GM13976 (cell line): ENCODE measurements at places on chromosomes 16 and 17.

- DNase-seq: peak; percentile 2
Measured at GRCh38 chr16:81933361-81933760, 77.9 kb downstream of the SDR42E1 start.

DNA sequence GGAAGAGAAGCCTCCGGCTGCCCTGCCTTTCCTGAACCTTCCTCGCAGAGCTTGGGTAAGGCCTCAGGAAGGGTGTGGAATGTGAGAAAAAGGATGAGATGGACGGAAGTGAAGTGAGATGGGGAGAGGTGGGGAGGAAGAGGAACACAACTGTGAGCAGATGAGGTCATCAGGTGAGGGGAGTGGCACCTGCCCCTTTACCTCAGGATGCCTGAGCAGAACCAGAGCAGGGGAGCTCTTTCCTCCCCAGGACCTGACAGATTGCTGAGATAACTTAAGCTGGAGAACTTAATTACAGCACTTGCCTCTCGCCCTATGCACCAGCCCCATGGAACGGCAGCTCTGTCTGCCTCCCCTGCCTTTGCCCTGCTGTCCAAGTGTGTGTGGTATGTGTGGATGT lies 29.8 kb downstream of the TMEM132E start:
- no peak for DNase-seq

DNA sequence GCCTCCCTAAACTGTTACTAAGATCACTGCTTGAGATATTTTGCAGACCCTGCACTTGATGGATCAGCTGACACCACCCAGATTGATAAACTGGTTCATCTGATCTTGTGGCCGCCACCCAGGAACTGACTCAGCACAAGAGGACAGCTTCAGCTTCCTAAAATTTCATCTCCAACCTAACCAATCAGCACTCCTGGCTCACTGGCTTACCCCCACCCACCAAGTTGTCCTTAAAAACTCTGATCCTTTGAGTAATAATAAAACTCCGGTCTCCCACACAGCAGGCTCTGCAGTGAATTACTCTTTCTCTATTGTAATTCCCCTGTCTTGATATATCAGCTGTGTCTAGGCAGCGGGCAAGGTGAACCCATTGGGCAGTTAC lies 174.8 kb downstream of the UTP18 start:
- DNase-seq: no peak

GRCh38 chr16:57892447-57893096 lies 78.4 kb downstream of the CNGB1 start:
- no peak for DNase-seq

DNA sequence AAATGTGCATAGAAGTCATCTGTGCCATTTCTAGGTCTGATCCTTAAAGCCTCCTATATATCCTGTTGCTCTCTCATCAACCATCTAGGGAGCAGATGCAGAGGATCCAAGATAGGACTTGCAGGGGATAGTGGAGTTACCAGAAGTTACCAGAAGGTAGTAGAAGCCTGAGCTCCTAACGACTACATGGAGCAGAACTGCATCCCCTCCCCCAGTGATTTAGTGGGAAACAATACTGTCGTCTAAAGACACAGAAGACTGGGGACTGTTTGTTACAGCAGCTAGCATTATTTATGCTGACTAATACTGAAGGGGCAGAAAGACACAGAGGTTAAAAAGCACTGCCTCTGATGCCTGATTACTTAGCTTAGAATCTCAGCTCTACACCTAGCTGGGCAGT lies 15.8 kb downstream of the GP2 start:
- no peak for DNase-seq

- peak; percentile 19 for DNase-seq
Measured at GRCh38 chr17:44310609-44311376, 2.4 kb downstream of the RUNDC3A start.

DNA sequence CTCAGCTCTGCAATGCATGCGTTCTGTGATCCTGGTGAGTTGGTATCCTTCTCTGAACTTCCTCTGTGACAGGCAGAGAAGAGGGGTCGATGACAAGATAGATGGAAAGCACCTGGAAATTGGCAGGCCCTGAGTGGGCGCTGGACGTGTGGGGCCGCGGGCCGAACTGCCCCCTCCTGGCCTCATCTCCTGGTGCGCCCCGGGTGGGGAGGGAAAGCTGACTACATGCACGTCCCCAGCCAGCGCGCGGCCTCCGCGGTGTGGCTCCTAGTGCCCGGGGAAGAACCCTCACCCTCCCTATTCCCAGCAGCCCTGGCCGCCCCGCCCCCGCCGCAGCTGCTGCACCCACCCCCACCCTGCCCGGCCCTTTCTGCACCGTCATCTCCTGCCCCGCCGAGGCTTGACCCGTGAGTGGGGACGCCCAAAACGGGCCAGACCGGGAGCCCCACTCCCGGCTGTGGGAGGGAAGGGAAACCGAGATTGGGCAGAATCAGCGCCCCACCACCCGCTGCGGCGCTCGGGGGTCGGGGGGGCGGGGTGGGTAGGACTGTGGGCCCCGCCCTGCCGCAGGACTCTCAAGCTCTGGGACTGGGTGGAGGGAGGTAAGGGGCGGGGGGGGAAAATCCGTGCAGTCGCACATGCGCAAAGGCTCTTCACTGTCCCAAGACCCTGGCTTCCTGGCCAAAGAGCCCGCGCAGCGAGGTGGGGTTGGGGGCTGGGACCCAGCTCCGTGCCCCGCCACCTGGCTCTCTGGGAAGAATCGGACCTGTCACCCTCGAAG lies at the start of gene NOL3:
TSS of gene NOL3 (plus strand) at position 371 of the 781 bp plus-strand sequence.
- peak; percentile 84 for DNase-seq

DNA sequence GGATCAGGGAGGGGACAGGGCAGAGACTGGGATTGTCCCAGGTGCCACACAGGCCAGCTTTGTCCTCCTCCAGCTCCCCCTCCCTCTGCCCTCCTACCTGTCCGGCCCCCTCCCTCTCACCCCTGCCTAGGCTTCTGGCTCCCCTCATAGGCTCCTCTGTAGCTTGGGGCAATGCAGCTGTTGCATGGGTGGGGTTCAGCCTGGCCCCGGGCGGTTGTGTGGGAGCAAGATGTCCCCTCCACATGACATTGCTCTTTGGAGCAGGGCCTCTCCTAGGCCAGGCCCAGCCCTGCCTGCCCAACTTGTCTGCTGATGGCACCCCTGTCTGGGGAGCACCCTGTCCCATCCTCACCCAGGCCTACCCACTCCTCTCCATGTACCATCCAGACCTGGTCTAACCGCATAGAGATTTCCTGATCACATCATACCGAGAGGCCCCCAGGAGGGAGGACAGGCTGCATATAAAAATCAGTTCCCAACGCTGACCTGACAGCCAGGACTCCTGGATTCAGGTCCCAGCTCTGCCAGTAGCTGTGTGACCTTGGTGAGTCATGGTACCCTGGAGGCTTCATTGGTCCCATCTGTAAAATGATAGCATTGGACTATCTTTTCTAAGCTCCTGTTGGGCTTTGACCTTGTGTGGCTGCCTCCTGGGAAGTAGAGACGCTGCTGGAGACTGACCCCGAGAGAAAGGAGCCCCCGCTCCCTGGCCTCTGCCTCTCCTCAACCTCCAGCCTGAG lies 48.8 kb upstream of the DLX4 start:
- DNase-seq: no peak

GRCh38 chr16:68644715-68645493 lies at the start of gene CDH3:
Gene CDH3, plus strand, starts transcription at chr16:68645310. Its CDS starts 70 bp downstream, at chr16:68645380.
- peak; percentile 45 for DNase-seq
